GM13977 (cell line): ENCODE measurements at places on chromosomes 7 and 10.

DNA sequence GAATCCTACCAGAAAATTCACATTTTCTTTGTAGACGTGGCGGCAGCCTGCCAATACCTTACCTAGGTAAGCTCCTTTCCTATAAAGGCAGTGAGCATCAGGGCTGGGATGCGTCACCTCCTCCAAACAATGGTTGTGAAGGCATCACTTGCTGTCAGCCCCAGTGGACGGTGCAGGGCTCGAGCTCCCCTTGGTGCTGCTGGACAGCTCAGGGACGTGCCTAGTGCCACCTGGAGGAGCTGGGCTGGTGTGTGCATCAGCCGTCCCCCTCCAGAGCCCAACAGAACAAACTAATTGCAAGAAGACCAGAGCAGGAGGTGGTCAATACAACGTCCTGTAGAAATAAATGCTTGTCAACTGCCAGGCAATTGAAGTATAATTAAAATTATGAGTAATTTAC lies 517.5 kb upstream of the FOXK1 start:
- no peak for DNase-seq

- no peak for DNase-seq
Measured at GRCh38 chr10:87961314-87961713, 97.9 kb downstream of the PTEN start.

DNA sequence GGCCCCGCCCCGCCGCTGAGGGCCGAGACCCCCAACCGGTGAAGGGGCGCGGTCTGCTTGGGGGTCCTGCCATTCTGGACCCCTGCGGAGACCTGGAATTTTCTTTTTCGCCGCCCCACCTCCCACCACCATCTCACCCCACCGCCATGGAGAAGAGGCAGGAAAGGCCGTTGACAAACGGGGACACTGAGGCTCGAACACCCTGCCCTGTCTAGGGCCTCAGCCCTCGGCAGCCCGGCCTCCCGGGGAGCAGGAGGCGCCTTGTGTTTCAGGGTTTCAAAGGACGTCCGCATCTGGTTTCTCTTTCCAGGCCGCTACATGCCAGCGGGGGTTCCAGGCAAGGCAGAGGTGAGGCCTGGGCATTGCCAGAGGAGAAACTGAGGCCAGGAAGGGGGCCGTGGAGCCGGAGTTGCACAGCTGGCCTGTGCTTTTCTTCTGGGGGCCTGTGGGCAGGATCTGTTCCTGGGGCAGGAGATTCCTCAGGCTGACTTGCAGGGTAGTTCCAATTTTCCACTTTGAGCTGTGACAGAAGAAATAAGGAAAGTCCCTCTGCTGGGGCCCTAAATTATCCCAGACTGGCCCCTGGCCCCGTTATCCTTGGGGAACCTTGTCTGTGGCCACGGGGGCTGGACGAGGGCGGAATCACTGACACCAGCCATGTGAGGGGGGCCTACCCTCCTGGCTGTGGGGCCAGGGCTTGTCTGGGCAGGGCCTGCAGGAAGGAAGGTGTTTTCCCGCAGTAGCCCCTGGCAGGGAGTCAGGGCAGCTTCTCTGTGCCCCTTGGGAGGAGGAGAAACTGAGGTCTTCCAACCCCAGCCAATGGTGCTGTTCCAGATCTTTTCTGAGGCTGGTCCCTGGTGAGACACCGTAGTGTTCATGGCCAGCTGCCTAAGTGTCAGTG lies 900 bp upstream of the MICALL2 start:
- DNase-seq: peak; percentile 69

DNA sequence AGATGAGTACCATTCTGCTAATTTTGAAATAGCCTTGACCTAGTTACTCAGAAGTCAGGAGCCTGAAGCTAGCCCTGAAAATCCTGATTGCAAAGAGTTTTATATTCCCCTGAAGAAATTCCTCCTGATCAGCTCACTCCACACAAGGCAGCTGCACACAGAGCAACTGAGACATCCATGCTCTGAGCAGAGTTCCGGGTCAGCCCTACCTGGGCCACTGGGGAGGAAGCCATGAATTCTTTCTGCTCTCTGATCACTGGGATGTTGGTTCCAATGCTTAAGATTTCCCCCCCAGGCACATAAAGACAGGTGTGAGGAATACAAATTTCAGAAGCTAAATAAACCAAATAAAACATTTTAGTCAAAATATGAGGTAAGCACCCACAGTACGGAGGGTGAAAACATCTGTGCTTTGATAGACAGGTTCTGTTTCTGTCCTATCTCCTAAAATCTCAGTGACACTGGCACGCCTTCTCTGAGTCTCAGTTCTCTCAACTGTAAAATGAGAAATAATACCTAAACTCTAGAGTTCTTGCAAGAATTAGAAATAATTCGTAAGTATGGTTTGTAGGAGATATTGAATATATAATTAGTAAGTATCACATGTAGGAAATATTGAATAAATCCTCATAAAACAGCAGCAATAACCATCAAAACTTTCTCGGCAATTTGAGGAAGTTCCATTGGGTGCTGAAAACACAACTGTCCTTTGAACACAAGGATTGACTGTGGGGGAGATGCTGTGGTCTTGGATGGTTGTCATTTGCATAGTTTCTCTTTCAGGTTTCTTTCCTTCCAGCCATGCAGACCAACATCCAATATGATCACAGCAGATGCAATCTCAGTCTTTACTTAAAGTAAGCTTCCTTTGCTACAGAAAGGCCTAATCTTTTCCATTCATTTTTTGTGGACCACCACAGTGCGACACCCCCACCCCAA lies 133.0 kb upstream of the TNS3 start:
- DNase-seq: peak; percentile 73

DNA sequence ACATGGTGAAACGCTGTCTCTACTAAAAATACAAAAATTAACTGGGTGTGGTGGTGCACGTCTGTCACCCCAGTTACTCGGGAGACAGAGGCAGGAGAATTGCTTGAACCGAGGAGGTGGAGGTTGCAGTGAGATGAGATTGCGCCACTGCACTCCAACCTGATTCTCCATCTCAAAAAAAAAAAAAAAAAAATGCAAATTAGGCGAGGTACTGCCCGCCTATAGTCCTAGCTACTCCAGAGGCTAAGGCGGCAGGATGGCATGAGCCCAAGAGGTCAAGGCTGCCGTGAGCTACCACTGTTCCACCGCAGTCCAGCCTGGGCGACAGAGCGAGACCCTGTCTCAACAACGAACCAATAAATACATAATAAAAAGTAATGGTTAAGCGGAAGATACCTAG lies 1.1 kb upstream of the EIF4H start:
- DNase-seq: no peak

DNA sequence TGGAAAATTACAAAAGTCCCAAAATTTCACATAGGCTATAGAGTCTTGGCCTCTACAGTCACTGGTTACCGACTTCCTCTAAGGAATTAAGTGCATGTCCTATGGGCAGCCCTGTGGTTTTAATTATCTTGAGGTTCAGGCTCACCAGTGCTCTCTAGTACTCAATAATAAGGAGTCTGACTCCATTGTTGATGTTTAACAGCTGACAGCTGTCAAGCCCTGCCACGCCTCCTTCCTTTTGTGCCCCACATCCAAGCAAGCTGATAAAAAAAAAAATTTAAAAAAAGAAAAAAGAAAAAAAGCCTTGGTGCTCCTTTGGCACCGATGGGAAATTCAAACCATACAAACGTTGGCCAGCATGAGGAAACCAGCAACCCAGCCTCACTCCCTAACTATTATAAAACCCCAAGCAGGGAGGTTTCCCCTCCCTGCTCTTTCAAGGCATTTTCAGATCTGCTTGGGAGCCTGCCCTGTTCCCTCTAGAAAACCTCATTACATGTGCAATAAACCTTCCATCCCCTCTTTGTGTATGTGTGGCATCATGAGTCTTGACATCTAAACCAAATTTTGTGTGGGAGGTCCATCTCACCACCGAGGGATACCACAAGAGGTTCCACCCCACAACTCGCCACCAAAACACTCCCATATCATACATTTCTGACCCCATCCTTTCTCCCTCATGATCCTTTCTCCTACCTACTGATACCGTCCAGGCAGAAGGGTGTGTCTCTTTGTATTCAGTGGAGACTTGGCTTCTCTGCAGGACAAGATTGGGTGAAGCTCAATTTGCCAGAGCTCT lies 70.9 kb upstream of the CCDC71L start:
- DNase-seq: no peak

GRCh38 chr10:44963772-44964633 lies 4.4 kb downstream of the RASSF4 start:
- peak; percentile 13 for DNase-seq
